Spinal cord (tissue), 10 donors: ENCODE measurements at places on chromosomes 3 and 15. TPM values are rescaled to one million over a fixed set of nuclear protein-coding genes. Genes with fewer than 3 reads are reported as not detected.

The TNFAIP8L3 gene
- total RNA-seq: 3.8 TPM

The SPTBN5 gene
- total RNA-seq: 0.69 TPM

The CTXND1 gene
- 5.0 TPM for total RNA-seq

The ANKRD34C gene
- total RNA-seq: 0.99 TPM

The OGG1 gene
- 42.4 TPM for total RNA-seq

DNA sequence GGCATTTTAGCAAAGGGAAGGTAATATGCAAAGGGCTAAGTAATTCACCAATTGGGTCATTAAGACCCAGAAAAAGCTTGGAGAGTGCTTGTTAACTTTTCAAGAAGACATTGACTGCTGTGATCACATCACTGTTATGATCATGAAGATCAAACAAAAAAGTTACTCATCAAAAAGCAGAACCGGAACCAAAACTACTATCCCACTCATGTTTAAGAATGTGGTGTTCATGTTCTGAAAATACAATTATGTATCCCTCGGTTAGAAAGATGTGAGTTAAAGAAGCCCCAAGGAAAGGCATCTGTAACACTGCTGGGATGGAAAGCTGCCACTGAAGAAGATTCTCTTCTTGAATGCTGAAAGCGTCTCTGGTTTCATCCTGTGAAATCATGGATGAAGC, 32.6 kb downstream of the BBX start:
- DNase-seq: no peak

DNA sequence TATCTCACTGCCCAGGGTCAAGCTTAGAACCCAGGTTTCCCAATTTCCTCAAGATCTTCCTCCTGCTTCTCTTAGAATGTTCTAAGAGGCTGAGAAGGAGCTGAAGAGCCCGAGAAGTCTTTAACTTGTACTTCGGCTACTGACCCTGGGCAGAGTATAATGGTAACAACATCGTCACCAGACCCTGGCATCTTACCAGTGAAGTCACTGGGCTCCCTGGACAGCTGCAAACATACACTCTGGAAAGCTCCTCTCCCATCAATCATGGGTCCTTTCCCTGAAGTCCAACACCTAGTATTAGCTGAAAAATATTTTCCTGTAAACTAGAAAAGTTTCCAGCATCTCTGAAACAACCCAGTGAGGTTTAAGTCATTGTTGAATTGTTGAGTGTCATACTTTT, 22.7 kb downstream of the CPEB1 start:
- DNase-seq: no peak

DNA sequence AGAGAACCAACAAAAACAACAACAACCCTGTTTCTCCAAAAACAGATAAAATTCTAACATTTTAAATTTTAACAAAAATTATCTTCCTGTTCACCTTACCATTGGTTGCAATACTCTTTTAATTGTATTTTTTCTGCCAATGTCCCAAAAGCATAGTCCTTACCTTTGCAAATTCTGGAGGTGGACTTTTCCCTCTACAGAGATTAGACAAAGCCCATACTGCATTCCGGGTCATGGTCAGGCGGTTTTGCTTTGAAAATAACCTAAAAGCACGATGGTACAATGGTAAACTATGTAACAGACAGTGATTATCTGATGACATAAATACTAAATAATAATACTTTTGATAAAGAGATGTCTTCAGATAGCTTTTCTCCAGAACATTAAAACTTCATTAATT, 35.5 kb upstream of the WDR5B start:
- no peak for DNase-seq

DNA sequence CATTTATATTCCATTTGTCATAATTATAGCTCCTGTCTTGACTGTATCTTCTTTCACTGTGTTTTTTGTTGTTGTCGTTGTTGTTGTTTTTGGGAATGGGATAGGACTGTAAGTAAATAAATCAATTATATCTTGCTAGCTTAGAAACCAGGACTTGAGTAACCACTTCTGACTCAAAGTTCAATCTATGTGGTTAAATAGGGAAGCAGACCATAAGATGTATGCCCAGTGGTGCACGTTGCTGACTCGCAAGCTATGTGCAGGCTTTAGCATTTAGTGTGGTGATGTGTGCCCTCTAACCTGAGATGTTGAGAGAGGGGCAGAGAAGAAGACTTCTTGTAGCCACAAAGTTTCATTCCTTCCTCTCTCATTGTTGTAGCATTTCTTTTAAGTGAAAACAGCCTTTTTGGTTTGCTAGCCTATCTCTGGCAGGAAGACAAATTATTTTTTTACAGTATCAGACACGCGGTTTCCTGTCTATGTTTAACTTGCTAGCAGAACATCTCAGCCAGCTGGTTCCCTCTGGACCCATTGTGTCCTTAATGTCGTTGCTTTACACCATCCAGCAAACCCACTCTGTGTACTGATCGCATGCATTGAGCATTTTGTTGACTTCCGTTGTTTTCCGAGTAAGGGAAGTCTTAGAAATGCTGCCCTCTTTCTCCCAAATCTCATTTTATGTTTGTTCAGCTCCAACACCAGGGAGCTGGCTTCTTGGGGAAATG, 52.1 kb downstream of the TGFBR2 start:
- DNase-seq: no peak

GRCh38 chr3:188516515-188516914, 362.6 kb downstream of the LPP start:
- no peak for DNase-seq

DNA sequence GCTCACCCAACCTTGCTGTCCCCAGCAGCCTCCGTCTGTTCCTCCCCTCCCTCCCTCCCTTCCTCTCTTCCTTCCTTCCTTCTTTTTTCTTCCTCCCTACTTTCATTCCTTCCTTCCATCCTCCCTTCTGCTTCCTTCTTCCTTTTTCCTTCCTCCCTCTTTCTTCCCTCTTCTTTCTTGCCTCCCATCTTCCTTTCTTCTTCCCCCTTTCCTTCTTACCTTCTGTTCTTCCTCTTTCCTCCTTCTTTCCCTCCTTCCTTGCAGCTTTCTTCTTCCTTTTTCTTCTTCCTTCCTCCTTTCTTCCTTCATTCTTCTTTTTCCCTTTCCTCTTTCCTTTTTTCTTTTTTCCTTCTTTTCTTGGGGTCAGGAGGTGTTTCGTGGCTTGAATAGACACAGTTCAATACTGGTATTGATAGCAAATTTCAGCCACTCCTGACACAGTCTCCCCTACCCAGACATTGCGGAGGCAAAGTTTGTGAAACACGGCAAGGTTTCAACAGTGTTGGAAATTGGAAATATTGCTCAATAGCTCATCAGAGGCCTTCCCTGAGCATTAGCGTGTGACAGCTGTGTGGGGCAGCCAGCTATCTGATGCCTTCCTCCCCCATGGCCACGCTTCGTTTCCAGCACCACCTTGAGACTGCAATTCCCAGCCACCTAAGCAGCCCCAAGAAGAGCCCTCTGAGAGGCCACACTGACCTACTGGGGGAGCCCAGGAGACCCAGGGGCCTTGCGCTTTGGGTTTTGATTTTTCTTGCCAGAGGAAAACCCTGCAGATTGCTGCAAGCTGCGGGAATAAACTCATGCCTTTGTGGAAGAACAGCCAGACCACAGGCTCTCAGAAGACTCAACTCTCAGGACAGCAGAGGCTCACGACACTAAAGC, 82.2 kb downstream of the KLF15 start:
- DNase-seq: no peak

DNA sequence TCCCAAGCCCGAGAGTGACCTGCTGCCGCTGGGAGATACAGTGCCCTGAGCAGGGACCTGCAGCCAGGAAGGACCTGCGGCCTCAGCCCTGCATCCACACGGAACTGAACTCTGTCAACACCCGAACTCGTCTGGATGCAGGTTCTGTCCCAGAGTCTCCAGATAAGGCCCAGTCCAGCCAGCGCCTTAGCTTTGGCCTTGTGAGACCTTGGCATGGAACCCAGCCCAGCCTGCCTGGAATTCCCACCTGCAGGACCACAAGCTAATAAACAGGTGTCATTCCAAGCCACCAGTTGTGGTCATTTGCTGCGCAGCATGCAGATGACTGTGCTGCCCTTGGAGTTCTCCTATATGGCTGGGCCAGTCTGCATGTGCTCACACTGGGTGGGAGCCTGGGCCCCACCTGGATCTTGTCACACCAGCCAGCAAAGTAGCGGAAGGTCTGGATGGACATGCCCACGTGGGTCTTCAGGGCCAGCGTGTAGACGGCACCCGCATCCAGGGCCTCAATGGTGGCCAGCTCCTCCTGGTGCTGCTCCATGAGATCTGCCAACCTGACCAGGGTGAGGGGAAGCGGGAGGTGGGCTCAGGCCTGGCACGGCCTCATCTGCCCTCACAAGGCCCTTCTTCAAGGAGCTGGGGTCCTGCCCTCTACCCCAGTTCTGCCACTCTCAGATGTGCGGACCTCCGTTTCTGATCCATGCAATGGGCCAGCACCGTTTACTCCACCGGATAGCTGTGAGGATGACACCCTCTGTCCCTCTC, 47.2 kb upstream of the SLC41A3 start:
- no peak for DNase-seq
